ENCODE measurements at places on chromosomes 5 and 9.
A peak's percentile ranks its signal among the peaks of the same experiment; 100 is the strongest.

DNA sequence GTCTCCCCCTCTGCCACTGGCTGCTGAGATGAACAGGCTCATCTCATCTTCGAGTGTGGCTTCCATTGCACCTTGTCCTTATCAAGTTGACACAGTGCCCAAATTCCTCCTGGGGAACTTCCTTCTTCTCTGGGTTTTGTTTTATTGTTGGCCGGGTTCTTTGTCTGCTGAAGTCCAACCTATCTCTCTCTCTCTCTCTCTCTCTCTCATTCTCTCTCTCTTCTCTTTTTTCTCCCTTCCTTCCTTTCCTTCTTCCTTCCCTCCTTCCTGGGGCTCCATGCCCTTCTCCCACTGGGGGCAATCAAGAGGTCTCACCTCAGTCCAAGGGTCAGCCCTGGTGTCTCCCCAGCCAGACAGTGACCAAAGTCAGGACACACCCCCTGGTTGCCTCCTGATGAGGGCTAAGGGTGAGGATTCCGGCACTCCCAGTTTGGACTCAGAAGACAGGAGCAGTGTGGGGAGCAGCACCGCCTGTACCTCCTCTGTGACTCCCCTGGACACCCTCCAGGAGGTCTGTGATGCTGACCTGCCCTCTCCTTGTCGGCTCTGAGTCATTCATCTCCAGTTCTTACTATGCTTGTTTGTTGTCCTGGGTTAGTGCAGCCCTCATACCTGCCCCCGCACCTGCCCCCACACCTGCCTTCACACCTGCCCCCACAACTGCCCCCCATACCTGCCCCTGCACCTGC lies 30.7 kb downstream of the KCNT1 start:
- no peak for DNase-seq

DNA sequence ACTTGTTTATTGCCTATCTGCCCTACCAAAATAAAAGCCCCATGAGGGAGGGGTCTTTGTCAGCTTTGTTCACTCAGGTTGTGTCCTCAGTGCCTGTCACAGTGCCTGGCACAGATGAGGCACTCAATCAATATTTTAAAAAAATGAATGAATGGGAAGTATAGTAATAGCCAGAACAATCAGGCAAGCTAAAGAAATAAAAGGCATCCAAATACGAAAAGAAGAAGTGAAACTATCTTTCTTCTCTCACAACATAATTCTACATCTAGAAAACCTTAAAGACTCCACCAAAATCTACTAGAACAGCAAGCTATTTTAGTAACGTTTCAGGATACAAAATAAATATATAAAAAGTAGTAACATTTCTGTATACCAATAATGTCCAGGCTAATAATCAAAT lies 37.8 kb upstream of the C5orf63 start:
- DNase-seq, result no peak

GRCh38 chr5:39337252-39337915 lies 26.9 kb downstream of the C9 start:
- no peak for DNase-seq

- no peak for DNase-seq
Observed at GRCh38 chr5:139361835-139362429, 20.3 kb downstream of the PAIP2 start.

DNA sequence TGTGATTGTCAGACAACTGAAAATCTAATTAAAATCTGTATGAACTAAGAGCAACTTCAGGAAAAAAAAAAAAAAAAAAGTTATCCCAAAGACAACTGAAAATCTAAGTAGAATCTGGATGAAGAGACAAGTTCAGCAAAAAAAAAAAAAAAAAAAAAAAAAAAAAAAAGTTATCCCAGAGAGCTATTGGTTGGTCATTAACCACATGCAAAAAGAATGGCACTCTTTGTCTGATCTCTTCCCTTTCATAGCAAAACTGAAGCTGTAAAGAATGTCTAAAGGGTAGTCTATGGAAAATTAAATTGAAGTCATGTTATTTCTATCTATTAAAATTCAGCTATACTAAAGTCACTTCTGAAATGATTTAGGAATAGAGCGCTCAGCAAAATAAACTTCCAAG lies 32.9 kb downstream of the STRBP start:
- DNase-seq, result no peak

DNA sequence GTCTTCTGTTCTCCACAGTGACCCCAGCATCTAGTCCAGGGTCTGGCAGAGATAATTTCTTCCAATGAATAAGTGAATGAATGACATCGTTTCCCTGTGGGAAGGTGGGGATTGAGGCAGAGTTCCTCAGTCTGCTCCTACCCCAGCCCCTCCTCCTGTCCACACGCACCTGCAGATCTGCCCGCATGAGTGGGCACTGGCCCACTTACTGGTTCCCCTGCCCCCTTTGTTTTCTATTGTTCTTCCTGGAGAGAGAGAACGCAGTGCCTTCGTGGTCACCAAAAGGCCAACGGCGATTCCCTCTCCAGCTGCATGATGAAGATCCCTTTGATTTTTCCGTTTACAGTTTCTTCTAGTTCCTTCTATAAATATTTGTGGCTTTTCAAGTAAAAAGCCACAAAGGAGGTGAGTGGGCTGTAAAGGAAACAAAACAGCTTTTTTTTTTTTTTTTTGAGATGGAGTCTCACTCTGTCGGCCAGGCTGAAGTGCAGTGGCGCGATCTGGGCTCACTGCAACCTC lies 5.8 kb upstream of the FPGS start:
- DNase-seq, result no peak

DNA sequence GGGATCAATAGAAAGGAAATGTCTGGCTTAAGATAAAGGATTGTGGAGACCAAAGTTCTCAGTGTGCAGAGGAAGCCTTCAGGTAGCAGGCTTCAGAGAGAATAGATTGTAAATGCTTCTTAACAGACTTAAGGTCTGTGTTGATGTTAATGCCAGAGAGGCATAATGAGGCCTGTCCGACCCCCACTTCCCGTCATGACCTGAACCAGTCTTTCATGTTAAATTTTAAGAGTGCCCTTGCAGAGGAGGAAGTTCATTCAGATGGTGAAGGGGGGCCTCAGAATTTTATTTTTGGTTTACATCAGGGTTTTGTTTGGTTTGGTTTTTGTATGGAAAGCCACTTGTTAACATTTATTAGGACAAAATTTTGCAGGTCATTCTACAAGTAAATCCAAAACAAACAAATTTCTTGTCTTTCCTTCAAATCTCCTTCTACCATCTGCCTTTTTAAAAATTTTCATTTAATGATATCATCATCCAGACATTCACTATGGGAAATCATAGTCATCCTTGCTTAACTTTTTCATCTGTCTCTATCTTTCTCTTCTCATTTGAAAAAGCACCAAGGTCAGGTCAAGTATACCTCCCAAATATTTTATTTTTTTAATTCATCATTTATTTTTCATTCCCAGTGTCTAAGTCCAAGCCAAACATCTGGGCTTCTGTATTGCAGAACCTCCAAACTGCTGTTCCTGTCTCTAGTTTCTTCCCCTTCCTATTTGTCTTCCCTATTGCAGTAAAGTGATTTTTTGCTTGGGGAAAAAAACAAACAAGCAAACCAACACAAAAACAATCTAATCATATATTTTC lies 6.9 kb upstream of the ABCA1 start:
- DNase-seq, result no peak

DNA sequence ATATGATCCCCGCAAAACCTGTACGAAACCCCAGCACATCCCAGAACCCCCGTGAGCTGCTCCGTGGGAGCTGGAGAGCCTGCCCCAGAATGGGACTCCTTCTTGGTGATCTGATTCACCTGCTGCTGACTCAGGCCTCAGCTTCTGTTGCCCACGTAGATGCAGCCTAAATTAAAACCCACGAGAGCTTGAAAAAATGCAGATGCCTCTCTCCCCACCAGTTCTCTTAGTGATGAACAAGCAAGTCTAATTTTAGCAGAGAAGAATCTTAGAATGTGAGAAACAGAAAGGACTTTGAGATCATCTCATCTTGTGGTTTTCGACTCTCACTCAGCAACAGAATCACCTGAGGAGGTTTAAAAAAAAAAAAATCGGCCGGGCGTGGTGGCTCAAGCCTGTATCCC lies 57.6 kb downstream of the TMOD1 start:
- no peak for DNase-seq

- no peak for DNase-seq
Observed at GRCh38 chr5:32589942-32590869, 4.8 kb downstream of the SUB1 start.

GRCh38 chr9:106487266-106487665 lies 375.7 kb upstream of the ZNF462 start:
- DNase-seq, result no peak

DNA sequence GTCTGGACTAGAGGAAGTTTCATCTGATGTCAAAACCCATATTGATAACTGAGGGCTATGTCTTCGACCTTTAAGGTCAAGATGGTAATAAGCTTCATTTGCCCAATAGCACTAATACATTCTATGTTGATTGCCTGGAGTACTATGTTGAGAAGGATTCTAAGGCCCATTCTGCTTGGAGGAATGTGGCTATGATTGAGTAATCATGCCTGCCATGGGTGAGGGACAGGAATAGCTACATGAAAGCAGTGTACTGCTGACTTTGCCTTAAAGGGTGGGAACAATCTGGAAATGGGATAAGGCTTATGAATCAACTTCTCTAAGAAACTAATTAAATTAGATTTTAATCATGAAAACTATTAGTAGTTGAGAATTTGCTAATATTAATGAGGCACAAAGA lies 13.6 kb downstream of the NNT start:
- DNase-seq, result no peak

GRCh38 chr5:157959370-157959769 lies 100.4 kb upstream of the CLINT1 start:
- no peak for DNase-seq

GRCh38 chr9:70954126-70954525 lies 167.3 kb downstream of the TRPM3 start:
- no peak for DNase-seq

GRCh38 chr9:131645078-131645776 lies 94.6 kb downstream of the RAPGEF1 start:
- DNase-seq, result no peak

GRCh38 chr9:37370968-37371563 lies 51.4 kb upstream of the GRHPR start:
- no peak for DNase-seq

DNA sequence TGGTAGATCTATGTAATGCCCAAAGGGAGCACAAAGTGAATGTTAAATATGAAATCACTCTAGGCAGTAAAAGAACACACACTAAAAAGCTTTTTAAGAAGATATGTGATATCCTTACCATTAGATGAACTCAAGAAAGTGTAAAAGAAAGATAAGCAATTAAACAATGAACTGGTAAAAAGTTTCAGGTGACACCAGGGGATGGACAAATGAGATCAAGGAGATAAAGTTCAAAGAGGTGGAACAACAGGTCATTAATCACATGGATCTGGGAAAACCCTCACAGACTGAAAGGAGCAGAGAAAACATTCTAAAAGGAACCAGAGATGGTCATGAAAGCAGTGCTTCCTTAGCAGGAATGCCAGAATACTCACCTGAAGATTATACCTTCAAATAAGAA lies 40.7 kb downstream of the LHFPL2 start:
- no peak for DNase-seq

DNA sequence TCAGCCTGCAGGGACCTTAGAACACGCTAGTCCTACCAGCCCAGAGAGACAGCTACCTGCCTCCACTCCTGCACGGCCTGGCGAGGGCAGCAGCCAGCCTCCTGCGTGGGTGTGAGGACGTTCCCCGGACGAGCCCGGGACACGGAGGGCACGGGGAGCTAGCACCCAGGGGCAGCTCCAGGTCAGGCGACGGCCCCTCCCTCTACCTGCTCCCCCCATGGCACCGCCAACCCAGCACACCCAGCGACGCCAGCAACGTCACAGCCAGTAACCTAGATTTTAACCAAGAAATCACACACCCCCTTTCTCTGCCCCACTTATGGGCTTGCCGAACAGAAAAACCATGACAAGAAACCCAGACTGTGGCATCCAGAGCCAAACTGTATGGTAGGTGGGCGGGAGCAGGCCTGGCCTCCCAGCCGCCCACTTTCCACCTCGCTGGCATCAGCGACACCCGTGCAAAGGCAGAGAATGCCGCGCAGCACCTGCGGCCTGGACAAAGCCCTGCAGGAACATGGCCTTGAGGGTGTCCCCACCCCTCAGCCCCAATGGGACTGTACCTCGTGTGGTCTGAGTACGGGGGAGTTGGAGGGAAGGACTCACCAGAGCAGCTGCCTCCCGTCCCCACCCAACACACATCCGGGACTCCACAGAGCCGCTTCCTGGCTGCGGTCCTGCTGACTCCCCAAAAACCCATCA lies 47.9 kb downstream of the NACC2 start:
- no peak for DNase-seq

DNA sequence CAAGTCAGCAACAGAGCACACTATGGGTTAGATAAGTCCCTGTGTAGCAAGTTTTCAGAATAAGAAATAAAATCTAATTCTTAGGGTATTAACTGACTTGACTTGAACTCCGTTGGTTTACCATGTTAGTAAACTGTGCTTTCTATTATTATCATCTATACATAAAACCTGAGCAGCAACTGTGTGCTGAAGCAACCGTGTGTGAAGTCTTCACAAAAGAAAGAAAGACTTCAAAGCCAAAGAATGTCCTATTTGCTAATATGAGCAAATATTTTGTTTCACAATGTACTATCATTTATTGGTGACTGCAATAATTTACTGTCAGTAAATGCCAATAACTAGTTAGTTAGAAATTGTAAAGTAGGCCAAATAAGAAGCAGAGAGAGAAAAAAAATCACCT lies 32.7 kb downstream of the ERAP1 start:
- DNase-seq, result no peak

- no peak for DNase-seq
Observed at GRCh38 chr9:113775749-113776148, 100.4 kb upstream of the ZNF618 start.

DNA sequence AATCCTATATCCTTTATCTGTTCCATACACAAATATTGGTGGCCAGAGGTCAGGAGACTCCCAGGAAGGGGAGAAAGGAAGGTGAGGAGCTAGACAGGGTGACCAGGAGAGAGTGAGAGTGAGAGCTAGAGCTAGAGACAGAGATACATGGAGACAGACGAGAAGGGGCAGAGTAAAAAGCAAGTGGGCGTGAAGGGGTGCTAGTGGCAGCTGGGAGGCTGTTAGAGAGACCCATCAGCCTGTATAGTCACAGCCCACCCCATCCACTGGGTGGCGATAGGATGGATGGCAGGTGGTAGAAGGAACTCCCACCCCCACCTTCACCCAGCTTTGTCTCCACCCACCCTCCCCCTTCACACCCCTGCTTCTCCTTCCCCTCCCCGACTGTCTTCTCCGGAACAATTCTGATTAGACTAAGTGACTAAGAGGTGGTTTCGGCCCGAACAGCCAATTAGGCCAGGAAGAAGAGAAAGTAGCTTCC lies 32.8 kb downstream of the PCDH1 start:
- peak; percentile 63 for DNase-seq

- no peak for DNase-seq
Observed at GRCh38 chr9:95689669-95690068, 172.9 kb upstream of the PTCH1 start.

GRCh38 chr9:126420643-126421564 lies 94.3 kb downstream of the MVB12B start:
- DNase-seq, result no peak

Measured in WTC11 (cell line).